ENCODE measurements at places on chromosomes 16 and 17.

DNA sequence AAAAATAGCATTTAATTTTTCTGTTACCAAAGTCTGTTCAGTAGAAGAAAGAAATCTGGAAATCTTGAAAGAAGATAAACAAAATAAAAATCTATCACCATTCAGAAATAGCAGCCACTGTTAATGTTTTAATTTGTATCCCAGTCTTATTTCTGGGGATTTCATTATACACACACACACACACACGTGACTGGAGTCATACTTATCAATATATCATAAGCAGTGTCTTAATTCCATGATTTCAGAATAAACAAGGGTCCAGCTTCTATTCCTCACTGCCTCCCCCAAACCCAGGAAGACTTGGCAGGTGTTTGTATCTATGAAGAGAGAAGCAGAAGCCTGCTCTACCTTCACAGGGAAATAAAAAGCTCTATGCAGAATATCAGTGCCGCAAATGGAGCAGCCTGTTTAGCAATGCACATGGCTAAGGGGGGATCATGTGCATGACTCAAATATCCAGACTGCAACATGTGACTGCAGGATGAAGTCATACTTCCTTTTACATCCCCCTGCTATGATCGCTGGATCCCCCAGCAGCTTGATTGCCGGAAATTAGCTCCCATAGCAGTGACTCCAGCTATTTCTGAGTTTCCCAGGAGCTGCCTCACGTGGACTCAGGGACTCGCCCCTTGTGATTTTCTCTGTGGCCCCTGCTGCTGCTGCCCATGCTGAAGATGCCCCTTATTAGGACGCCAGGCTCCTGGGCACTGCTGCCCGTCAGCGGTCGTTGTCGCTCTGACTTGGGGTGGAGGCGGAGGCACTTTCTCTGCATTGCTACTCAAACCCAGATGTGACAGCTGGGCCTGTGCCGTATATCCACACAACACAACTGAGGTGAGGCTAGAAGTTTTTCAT lies 341.0 kb downstream of the CPPED1 start:
- DNase-seq = peak; percentile 49

GRCh38 chr16:87417528-87417910 lies 25.4 kb downstream of the MAP1LC3B start:
- DNase-seq = no peak

DNA sequence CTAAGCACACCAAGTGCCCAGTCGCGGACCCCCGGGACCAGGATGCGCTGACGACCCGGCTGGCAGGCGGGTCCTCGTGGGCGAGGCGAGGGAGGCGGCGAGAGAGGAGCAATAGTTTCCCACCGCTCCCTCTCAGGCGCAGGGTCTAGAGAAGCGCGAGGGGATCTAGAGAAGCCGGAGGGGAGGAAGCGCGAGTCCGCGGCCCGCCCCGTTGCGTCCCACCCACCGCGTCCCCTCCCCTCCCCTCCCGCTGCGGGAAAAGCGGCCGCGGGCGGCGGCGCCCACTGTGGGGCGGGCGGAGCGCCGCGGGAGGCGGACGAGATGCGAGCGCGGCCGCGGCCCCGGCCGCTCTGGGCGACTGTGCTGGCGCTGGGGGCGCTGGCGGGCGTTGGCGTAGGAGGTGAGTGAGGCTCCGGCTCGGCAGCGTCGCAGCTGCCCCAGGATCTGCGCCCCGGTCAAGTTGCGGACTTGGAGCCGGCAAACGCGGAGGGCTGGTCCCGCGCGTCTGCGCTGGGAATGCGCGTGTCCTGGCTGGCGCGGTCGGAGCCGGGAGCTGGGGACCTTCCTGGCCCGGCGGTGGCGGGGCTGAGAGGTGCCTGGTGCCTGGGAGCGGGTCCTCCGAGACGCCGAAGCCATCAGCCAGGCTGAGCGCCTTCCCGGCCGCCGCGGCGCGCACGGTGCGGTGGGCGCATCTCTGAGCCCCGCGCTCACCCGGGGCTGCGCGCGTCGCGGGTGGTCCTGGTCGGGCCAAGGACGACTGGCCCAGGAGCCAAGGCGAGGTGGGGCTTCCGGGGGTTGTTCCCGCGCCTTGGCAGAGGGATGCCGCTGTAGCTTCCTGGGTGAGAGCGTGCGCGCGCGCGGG lies at the start of gene ITGB3:
Gene ITGB3, plus strand, starts transcription at position 287 of the 862 bp plus-strand sequence. Its CDS starts 35 bp downstream, at position 322.
- peak; percentile 42 for DNase-seq

GRCh38 chr17:42179911-42180410 lies 981 bp downstream of the KCNH4 start:
- no peak for DNase-seq

DNA sequence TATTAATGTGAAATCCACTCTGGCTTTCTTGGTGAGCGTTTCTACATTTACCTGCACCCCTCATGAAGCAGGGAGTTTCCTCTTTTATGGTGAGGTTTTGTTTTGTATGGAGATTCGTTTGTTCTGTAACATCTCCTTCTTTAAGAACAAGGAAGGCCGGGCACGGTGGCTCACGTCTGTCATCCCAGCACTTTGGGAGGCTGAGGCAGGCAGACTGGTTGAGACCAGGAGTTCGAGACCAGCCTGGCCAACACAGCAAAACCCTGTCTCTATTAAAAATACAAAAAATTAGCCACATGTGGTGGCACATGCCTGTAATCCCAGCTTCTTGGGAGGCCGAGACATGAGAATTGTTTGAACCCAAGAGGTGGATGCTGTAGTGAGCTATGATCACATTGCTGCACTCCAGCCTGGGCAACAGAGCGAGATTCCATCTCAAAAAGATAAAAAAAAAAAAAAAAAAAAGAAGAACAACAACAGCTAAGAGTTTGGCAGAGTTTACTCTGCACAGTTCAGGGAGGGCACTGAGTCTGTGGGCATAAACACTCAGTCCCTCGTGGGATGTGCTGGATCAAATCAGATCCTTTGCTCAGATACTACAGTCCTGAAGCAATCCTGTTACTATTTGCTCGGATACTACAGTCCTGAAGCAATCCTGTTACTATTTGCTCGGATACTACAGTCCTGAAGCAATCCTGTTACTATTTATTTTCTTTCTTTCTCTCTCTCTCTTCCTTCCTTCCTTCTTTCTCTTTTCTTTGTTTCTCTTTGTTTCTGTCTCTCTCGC lies 28.9 kb downstream of the ADCY9 start:
- no peak for DNase-seq

GRCh38 chr17:74968361-74968780 lies 4.2 kb downstream of the HID1 start:
- DNase-seq = no peak

- no peak for DNase-seq
Measured at GRCh38 chr16:85515319-85515745, 97.8 kb upstream of the GSE1 start.

DNA sequence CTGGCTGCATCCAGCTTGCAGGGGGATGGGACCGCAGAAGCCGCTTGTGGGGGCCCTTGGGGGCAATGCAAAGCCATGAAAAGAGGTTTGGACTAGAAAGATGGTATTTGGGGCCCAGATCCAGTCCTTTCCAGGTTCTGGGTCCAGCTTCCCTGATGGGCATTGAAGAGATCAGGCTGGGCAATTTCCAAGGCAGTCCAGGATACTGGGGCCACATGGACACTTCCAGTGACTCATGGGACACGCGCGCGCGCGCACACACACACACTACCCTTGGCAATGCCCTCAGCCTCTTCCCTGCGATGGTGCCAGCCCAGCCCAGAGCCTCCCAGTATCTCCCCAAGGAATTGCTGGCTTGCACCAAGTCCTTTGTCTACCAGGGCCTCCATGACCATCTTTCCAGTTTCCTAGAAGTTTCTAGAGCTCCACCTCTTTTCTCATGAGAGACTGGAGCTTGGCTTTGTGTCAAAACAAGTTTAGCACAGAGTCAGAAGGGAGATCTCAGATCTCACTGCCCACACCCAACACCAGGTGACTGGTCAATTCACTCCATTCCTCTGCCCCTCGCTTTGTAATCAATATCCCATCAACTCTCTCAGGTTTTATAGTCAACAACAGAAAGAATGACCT lies 44.3 kb downstream of the WNT3 start:
- DNase-seq = no peak

DNA sequence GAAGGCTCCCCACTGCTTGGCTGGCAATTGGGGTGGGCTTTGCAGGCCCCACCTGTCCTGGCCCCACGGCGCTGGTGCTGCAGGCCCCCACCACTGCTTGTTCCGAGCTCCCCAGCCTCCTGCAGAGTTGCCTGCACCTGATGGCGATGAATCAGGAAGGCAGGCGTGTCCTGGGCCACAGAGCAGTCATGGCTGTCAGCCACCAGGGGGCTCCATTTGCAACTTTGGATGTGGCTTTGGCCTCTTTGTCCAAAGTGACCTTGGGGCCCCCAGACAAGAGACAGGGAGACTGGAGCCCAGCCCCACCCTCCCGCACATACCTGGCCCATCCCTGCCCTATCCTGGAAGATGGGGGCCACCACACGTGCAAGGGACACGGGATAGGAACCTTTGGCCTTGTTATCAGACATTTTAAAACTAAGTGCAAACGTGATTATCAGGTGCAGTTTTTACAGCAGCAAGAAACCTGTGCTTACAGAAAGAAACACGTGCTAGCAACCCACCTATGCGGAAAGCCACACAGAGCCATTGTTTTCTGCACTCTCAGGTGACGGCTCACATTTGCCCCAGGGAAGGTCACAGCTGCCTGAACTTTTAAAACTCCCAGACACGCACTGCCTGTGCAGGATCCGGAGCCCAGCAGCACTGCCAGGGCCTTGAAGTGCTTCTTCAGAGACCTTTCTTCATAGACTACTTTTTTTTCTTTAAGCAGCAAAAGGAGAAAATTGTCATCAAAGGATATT lies at the start of gene DNASE1:
Gene DNASE1, plus strand, starts transcription at position 443 of the 743 bp plus-strand sequence. CDS start 683 bp downstream, outside the sequence.
- peak; percentile 75 for DNase-seq

- no peak for DNase-seq
Measured at GRCh38 chr17:48478224-48479013, 48.4 kb upstream of the SKAP1 start.

GRCh38 chr17:78230252-78230962 lies 1.0 kb upstream of the TMEM235 start:
- no peak for DNase-seq

- DNase-seq = no peak
Measured at GRCh38 chr17:79615926-79616325, 5.1 kb upstream of the RBFOX3 start.

DNA sequence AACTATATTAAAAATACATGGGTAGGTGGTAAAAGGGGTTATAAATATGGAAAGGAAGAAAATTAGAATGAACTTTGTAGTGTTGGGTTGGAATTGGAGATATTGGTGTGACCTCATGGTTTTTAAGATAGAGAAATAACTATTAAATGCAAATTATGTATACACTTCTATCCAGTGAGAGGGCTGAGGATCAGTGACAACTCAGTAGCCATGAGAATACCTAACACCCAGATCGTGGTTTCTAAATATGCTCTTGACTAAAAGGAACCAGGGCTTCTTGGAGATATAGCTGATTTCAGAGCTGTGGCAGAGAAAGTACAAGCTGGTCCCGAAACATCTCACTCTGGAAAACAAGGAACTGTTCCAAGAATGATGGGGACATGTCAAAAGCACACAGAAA lies 44.4 kb downstream of the SLC6A4 start:
- DNase-seq = no peak

DNA sequence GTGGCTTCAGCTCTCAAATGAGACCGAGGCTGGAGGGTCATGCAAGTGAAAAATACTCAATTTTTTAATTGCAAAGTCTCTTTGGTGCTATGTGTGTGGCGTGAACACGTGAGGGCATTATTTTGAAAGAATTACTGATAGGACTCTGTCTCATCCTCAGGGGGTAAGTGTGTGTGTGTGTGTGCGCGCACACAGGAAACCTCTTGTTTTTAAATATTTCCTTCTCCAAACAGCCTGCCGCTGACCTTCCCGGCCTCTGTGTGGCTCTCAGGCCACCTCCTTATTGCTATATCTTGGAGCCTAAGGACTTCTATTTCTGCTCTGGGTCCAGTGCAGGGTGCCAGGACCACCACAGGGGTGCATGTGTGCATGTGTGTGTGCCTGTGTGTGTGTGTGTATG lies 99.7 kb downstream of the CMIP start:
- peak; percentile 8 for DNase-seq

DNA sequence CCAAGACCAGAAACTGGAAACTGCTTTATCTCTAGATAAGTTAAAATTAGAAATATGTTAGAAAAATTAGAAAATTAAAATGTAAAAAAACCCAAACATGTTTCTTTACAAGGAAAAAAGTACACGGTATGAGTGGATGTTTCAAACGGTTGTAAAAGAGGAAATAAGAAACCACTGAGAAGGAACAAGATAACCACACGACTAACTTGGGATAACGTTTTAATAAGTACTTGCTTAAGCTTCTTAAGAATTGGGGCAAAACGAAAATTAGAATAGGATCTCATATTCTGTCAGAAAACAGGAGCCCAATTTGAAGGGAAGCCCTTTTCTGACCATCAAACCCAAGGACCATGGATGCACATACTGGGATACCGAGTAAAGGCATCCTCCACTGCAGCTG lies 31.0 kb downstream of the MBTPS1 start:
- DNase-seq = peak; percentile 44

DNA sequence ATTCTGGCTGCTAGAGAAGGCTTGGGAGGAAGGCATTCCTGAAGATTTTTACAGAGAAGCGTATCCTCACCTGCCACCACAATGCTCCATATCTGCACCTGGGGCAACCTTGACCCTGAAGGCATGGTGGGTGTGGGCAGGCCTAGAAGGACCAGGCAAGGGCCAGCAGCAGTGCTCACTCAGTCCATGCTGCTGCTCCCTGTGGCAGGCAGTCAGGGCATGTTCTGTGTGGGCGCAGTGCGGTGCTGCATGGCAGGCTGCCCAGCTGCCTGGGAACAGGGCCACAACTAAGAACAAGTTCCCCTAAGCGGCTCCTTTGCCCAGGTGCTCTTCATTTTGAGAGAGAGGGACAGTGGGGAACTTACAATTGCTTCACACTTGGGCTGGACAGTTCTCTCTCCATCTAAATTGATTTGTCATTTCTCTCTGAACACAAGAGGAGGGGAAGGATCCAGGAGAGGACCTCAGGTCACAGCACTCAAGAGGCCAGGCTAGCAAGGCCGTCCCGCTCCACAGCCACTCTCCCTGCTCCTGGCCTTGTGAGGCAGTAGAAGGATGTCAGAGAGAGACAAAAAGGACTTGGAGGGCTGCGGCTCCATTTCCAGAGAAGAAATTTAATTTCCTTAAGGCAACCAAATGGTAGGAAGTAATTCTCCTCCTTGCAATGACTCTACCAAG lies 158.8 kb downstream of the AATF start:
- DNase-seq = no peak

GRCh38 chr17:80761110-80761871 lies 216.7 kb downstream of the RPTOR start:
- DNase-seq = no peak

- no peak for DNase-seq
Measured at GRCh38 chr16:1335996-1336395, 2.6 kb downstream of the BAIAP3 start.

Data from inflammatory macrophage treated with lipopolysaccharide for 1 hour (primary cell).